ENCODE measurements at places on chromosomes 2 and 18.

GRCh38 chr2:51619961-51620360 is 588.0 kb upstream of the NRXN1 start:
- DNase-seq: no peak

GRCh38 chr2:263022-263738 is 652 bp downstream of the SH3YL1 start:
- DNase-seq: no peak

DNA sequence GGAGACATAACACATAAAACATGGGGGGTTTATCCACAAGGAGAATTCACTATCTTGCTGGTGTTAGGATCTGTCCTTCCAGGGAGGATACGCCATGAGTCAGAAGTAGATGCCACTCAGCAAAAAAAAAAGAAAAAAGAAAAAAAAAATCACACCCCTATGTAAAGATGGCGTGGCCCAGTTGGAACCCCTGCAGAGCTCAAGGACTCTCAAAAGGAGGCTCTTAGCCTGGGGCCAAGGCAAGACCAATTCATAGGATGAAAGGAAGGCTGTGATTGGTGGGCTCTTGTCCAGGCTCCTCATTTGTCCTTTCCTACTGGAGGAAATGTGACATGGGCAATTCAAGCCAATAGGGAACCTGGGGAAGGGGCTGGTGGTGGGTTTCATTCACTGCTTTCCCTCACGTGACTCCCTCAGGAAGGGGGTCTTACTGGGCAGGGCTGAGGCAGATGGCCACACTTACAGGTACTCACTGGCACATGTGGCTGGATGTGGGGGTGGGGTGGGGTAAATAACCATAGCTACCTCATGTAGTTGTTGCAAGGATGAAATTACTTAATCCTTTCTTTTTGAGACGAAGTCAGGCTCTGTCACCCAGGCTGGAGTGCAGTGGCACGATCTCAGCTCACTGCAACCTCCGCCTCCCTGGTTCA is 38.7 kb upstream of the HAAO start:
- no peak for DNase-seq

DNA sequence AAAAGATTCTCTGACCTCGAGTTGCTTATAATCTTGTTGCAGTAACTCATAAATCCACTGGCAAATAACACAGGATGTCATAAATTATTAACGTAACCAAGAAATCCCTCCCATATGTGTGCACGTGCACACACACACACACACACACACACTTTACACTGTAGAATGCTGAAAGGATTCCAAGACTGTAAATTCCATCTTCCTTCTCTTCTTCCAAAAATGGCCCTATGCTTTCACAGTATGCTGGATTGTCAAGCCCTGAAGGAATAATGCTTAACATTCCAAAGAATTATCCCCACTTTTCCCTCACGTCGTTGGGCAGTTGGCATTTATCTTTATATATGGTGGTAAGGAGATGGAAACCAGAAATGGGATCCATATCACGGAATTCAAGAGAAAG is 117.5 kb upstream of the CRIM1 start:
- DNase-seq: no peak

- no peak for DNase-seq
Observed at GRCh38 chr2:127663566-127664064, 11.7 kb downstream of the LIMS2 start.

DNA sequence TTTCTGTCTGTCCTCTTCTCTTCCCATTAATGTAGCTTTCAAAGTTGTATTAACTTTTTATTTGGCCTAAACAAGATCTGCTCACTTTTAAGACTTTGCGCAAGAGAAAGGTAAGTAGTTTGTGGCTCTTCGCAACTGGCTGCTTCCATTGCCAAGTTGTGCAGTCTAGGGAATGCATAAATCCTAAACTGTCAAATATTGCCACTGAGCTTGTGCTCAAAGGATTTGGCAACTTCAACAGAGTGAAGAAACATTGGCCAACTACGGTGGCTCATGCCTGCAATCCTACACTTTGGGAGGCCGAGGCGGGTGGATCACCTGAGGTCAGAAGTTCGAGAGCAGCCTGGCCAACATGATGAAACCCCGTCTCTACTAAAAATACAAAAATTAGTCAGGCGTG is 826.4 kb downstream of the EPHA4 start:
- DNase-seq: no peak

DNA sequence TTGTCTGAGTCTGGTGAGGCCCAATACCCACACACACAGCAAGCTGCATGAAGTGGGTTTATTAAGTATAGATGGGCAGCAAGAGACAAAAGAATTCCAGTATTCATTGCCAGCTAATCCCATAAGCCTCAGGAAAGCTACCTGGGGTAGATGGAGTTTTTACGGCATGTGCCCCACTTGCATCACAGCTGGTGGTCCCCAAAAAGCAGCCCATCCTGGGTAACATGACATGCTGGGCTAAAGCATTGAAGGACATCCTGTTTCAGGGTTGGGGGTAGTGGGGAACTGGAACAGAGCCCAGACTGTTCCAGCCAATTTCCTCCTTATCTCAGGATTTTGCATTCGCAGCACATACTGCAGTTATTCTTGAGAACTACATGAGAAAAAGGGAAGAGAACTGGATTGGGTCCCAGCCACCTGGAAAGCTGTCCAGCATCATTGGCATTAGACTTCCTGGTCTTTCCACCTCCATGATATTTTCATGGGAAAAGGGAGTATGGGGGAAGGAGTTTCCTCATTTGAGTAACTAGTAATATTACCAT is 240.1 kb upstream of the MMADHC start:
- DNase-seq: no peak

DNA sequence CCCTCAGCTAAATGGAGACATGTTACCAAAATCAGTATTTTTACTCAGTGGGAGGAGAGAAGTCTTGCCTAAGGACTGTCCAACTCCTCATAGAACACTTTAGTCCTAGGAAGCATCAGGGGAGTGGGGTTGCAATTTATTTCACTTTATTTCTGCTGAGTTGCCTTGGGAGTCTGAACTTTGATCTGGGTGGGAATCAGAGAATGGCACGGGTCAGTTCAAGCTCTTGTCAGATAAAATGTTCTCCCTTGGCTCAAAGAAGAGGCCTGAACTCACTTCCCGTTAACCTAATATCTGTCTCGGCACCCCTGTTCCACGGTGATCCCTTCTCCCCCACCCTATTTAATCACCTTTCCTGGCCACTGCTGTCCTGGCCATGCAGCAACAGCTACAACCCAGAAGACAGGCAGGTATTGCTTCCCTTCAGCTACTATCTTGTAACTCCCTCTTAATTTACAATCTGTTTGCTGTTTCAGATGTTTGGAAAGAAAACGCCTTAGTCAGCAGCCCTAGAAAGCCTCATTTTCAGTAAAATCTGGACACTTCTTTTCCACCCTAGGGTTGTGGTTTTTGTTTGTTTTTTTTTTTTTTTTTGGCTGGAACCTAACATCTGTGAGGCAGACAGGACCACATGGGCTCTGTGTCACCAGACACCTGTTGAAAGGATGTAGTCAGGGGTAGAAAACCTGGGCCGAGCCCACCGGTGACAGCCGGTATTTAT is 52.5 kb downstream of the SERTAD2 start:
- no peak for DNase-seq
